Esophagus squamous epithelium (tissue), 5 donors: ENCODE measurements at places on chromosomes 6 and 20.

- DNase-seq, result no peak
Observed at GRCh38 chr6:16635810-16636602, 125.3 kb downstream of the ATXN1 start.

GRCh38 chr20:38764567-38765318 lies 16.5 kb downstream of the ACTR5 start:
- no peak for DNase-seq

DNA sequence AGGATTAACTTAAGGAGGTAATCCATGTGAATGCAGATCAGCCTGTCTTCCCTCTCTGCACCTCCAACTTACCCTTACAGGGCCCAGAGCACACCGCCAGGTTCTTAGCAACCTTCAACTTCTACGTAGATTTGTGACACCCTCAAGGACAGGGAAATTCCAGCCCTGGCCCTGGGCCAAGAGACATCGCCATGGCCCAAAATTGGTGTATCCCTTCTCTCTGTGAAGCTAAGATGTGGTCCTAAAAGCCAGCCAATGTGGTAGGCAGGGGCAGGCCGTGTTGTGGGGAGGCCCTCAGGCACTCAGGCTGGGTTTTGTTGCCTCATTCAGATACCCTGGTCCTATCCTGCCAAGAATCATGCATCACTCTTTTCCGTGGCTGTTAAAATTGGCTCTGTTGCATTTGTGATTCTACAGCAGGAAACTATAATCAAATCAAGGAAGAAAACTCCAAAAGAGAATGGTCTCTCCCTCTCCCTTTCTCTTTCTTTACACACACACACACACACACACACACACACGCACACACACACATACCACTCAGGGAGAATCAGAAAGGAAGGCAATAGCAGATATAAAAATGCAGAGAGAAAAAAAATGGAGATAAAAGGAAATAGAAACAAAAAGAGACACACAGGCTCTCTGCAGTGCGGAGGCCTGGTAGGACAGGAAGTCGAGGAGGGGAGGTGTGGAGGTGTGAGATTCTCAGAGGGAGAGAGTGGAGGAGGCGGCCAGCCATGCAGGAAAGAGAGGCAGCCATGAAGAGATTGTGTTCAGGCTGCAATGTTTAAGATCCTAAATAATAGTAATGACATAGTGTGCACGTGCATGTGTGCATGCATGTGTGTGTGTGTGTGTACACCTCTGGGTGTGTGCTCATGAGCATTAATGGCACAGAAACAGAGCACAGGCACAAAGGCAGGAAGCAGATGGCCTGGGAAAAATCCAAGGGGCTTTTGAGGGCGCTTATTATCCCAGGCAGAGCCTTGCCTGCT lies 201.8 kb upstream of the LRFN2 start:
- no peak for DNase-seq

DNA sequence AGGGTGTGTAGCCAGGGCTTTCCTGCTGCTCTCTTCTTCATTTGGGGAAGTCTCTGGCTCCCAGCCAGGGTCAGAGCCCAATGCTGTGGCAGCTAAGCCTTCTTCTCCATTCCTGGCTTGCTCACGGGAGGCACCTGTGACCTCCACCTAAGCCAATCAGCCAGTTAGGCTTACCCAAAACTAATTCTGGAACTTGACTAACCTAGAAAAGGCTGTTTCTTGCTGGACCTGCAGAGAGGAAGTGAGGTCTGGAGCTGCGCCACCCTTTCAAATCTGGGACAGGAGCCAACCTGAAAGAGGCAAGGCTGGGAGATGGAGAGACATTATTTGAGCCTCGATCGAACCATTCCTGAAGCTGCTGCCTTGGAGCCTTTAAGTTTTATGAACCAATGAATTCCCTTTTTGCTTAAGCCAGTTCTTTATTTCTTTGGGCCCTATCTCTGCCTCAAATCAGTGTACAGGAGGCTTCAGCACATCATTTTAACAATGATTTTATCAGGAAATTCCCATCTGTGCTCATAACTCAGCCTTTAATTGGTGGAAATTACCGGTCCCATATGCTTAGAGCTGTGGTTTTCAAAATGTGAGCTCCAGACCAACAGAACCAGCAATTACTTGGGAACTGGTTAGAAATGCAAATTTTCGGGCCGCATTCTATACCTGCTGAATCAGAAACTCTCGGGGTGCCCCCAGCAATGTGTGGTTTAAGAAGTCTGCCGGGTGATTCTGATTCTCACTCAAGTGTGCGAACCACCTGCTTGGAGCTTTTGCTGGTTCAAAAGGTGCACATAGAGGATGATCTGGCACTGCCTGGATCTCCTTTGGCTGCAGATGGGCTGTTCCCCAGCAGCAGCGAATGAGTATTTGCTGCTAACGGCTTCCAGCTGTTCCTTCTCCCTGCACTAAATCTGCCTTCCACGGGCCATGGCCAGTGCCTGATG lies 97.4 kb upstream of the RNF24 start:
- no peak for DNase-seq

GRCh38 chr6:105994591-105995390 lies 91.3 kb upstream of the PRDM1 start:
- DNase-seq, result no peak

GRCh38 chr20:15986690-15987089 lies 586.6 kb downstream of the KIF16B start:
- DNase-seq, result no peak

GRCh38 chr6:170439366-170440361 lies 113.4 kb downstream of the PSMB1 start:
- no peak for DNase-seq

GRCh38 chr6:34697904-34698559 lies 1.5 kb upstream of the ILRUN start:
- no peak for DNase-seq

DNA sequence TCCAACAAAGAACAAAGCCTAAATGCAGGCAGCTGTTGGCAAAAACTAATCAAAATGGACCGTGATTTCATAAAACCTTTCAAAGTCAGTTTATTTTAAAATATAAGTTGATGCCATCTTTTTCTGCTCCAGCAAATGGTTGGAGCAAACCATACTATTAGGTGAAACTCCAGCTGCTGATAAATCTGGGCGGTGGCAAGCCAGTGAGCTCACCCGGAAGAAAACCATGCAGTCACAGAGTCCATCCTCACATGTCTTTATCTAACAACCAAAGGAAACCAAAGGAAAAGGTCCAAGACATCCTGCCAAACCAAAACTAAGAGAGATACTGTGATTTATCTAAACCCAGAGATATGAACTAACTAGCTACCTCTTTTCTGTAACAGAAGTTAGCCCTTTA lies 72.6 kb downstream of the HIVEP2 start:
- no peak for DNase-seq

DNA sequence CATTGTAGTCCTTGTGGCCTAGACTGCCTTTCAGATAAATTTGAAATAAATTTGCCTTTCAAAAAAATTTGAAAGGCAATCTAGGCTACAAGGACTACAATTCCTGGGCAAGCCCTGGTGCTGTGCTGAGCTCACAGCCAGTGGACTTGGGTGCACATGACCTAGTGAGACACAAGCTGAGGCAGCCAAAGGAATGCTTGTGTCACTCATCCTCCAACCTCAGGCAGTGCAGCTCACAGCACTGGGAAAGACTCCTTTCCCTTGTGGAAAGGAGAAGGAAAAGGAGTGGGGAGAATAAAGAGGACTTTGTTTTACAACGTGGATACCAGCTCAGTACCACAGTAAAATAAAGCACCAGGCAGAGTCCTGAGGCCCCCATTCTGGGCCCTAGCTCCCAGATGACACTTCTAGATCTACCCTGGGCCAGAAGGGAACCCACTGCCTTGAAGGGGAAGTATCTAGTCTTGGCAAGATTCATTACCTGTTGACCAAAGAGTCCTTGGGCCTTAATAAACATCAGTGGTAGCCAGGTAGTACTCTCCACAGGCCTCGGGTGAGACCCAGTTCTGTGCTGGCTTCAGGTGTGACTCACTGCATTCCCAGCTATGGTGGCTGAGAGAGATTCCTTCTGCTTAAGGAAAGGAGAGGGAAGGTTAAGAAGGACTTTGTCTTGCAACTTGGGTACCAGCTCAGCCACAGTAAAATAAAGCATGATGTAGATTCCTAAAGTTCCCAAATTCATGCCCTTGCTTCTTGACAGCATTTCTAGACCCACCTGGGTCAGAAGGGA lies 659.7 kb upstream of the FLRT3 start:
- DNase-seq, result no peak

GRCh38 chr6:130560231-130560630 lies 194.4 kb downstream of the TMEM200A start:
- DNase-seq, result no peak

DNA sequence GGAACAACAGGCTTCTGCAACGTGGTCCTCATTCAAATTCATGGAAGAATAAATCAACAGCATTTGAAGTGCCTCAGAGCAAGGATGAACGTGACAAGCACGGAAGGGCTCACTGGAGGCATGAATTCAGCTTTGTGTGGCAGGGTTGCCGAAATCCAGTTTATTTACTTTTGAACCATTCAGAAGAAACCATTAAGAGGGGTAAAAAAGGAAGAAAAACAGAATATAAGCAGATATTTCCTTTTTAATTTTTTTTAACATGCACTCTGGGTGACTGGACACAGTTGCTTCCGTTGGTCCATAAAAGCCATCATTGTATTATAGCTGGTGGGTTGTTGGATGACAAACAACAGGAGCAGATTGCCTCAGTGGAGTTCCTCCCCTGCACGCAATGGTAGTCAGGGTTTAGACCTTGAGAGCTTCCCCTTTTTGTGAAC lies 17.3 kb upstream of the SNRPB2 start:
- no peak for DNase-seq

GRCh38 chr6:97186416-97186999 lies 96.5 kb downstream of the MMS22L start:
- no peak for DNase-seq

DNA sequence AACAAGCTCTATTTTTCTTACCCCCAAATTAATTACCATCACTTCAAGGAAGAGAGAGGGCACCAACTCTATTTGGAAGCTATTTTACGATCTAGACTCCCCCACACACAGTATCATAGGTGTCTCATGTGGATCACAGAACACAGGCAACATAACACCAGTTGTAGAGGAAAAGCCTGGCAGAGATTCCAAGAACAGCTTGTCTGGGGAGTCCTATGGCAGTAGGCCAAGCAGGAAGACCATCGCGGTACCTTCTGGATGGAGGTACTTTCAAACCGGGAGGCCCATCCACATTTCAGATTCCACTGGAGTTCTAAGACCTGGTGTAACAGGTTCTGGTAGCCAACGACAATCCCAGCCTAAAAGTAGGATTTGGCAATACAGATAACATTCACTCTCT lies 37.6 kb upstream of the SPDEF start:
- DNase-seq, result no peak

- no peak for DNase-seq
Observed at GRCh38 chr20:11035211-11035610, 361.4 kb upstream of the JAG1 start.

DNA sequence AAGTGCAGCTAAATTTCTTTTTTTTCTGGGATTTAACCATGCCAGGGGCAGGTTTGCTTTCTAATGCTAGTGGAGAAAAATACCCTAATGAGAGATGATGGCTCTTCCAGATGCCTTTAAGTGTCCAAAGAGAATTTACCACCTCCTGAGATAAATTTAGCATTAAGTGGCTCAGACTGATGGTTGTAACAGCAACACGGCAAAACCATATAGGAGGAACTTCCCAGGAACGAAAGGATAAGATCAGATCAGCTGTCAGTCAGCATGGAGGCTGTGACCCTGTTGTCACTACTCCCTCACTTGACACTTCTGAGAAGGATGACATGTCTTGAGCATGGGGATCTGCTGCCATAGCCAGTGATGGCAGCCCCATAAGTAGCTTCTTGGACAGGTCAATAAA lies 860.0 kb downstream of the QKI start:
- DNase-seq, result no peak
